ENCODE measurements at places on chromosomes 2 and 18. TPM values are rescaled to one million over a fixed set of nuclear protein-coding genes. Genes with fewer than 3 reads are reported as not detected.

GRCh38 chr2:189618197-189618596, 37.6 kb upstream of the SLC40A1 start:
- DNase-seq = no peak

The IFIH1 gene
- 5.9 TPM for total RNA-seq

The C1QL2 gene
- total RNA-seq = not detected

DNA sequence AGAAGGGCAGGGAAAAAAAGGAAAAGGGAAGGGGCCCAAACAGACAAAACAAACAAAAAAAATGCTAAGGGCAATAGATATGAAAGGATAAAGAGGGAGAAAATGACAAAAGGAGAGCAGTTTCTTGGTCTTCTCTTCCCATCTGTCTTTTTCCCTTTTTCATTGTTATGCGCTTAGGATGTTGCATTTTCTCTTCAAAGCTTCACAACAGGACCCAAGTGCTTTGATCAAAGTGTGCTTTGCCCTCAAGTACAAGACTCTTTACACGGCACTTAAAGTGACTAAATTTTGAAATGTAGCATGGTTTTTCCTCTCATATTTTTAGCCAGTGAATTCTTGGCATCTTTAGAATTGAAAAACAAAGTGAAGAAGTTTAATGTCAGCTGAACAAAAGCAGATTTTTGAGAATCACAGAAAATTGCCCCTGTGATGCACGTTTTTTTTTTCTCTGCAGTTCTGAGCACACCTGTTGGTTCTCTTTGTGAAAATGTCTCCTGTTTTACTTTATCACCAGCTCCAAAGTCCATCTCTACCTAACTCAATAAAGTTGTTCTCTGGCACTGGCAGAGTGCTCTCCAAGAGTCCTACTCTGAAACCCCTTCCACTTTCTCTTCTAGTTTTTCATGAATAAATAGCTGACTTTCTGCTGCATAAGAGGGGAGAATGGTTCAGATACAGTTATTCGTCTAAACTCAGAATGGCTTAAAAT, 126.6 kb downstream of the KCNH7 start:
- DNase-seq = no peak

The SLC40A1 gene
- total RNA-seq = 57.5 TPM

The ARHGAP15 gene
- total RNA-seq = 4.2 TPM

DNA sequence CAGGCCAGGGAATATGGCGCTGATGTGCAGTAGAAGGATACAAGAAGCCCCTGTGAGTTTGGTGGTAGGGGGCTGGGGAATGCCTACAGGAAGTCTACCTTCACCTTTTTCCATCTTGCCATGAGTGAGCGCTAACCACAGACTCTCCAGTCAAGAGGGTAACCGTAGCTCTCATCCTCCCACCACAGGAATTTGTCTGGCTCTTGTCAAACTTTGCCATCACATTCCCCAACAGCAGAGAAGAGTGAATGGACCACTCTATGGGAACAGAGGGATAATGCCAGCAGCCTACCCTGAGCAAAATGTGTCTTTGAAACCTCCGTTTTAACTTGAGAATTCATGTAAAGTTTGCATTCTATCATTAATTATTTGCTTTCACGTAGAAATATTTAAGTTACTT, 168.3 kb downstream of the NRP2 start:
- no peak for DNase-seq

The B3GNT7 gene
- total RNA-seq = 8.1 TPM

- DNase-seq = no peak
Measured at GRCh38 chr18:49694402-49694801, 118.9 kb downstream of the ACAA2 start.

GRCh38 chr18:46226461-46226860, 122.3 kb downstream of the HAUS1 start:
- DNase-seq = no peak

DNA sequence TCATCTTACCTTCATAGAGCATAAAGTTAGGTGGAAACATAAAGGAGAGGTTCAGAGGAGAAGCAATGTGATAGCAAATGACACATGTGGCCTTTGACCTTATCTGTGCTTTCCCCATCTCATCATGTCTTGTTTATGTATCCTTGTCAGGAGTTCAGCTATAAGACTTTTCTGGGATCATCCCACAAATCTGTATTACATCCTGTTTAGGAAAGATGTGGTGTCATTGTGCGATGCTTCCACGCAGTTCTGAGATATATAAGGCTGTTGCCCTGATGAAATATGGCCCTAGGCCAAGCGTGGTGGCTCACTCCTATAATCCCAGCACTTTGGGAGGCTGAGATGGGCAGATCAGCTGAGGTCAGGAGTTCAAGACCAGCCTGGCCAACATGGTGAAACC, 15.5 kb upstream of the MGAT5 start:
- DNase-seq = no peak

The ALKAL2 gene
- 1.3 TPM for total RNA-seq

The NT5DC4 gene
- not detected for total RNA-seq
